ENCODE measurements at places on chromosomes 13 and 19. TPM values are rescaled to one million over a fixed set of nuclear protein-coding genes. Genes with fewer than 3 reads are reported as not detected.
A peak's percentile ranks its signal among the peaks of the same experiment; 100 is the strongest.

CYP2A7 gene
- not detected for total RNA-seq

DNA sequence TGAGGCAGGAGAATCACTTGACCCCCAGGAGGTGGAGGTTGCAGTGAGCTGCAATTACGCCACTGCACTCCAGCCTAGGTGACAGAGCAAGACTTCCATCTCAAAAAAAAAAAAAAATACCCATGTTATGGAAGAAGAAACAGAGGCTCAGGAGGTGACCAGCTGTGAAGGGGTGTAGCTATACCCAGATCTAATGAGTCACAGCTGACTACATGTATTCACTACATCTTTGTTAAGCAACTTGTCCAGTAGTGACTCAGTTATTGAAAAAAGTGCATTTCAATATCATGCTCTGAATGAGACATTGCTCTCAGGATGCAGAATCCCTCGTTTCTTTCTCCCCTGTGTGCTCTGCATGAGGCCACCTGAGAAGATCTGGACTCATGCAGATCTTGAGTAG, 16.1 kb upstream of the SPART start:
- DNase-seq, result no peak

GRCh38 chr19:4537953-4538600, 1.8 kb downstream of the LRG1 start:
- DNase-seq, result no peak

SLC1A6 gene
- total RNA-seq, result not detected

- no peak for DNase-seq
These were observed 784 bp downstream of the BCL3 start for GRCh38 chr19:44749292-44749691.

DNA sequence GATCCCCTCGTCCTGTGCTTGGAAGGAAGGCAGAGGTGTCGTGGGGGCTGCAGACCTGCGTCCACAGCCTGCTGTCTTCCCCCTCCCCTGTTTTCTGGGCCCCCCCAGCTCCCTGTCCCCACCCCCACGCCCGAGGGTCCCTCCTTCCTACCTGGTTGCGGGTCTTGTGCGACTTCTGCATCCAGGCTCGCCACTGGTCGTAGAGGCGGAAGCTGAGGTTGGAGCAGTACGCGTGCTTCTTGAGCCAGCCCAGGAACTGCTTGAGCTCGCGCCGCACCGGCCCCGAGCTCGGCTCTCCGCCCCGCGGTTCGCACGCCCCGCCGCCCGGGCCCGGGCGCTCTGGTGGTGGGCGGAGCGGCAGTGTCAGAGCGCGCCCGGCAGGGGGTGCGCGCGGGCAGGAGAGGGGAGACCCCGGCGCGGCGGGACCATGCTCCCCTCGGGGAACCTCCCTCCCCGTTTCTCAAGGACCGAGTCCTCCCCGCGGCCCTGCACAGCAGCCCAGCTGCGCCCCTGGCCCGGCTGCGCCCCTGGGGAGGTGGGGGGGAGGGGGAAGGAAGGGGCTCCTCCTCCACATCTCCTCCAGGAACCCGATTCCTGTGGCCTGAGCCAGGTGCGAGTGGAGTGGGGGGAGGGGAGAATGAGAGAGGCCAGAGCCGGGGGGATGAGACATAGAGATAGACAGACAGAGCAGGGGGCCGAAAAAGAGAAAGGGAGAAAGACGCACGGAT, 5.7 kb downstream of the REX1BD start:
- DNase-seq, result peak; percentile 66

CEACAM6 gene
- total RNA-seq, result 0.15 TPM

DNA sequence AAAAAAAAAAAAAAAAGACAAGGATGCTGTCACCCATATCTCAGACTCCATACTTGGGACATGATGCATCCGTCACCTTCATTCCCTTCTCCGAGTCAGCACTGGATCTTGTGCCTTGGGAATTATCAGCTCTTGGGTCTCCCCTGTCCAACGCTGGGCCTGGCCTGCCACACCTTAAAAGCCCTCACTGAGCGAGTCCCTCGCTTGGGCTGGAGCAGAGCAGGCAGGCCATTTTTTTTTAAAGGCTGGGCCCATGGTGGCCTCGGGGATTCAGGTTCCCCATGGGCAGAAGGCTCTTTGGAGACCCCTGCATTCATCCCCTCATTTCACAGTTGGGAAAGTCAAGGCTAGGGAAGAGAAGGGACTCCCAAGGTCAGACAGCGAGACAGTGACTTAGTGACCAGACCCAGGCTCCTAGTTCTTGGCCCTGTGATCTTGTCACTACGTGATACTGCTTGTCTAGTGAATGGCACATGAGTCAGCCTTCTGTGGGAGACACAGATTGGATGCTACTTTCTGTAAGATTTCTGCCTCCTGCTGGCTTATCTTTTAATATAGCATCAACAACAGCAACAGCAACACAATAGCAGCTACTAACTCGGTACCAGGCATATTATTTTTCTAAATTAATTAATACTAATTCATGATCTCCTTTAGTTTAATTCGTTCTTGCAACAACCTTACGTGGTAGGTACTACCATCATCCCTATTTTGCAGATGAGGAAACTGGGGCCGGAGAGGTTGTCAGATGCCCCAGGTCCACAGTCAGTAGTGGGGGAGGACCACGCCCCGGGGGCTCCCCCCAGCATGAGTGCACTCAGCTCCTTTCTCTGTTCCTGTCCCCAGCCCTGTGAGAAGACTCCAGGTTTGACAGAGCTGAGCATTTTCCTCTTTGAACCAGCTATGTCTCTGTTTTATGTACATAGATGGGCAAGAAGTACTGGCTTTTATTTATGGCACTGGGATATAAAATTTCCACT, 27.4 kb upstream of the ZNF536 start:
- no peak for DNase-seq

- DNase-seq, result no peak
These were observed 3.2 kb upstream of the POLR2E start for GRCh38 chr19:1098177-1099051.

GRCh38 chr13:67227131-67227983, 2.8 kb downstream of the PCDH9 start:
- DNase-seq, result no peak

DNA sequence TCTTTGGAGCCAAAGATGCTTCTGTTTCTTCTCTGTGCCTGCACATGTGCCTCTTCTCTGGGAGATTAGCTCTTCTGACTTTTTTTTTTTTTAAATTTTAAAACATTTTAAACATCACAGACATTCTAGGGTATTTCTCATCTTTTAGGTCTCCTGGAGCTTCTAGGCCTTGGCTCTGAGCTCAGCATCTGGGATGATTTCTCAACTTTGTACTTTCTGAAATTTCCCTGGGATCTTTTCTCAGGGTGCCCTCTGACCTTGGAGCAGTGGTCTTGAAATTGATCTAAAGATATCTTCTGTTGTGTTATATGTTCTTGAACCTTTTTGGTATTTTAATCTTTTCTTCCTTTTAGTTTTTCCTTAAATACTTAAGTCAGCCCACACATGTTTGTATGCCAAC, 6.2 kb downstream of the WASF3 start:
- no peak for DNase-seq

GRCh38 chr13:34361560-34361959, 543.6 kb downstream of the RFC3 start:
- DNase-seq, result no peak

DNA sequence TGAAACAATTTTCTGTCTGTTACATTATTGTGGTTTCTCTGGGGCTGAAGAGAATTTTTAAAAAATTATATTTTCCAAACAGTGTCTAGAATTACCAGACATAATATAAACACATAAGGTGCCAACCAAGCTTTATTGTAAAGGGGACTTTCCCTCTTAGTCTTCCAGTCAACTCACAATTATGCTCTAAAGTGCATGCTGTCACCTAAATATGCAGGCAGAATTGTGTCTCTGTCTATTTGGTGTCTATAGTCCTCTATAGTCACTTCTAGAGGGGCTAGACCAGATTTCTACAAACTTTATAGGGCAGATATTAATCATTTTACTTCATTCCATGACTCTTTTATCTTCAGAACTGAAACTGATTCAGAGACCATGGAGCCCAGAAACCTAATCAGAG, 12.8 kb downstream of the ZNF254 start:
- DNase-seq, result no peak

- DNase-seq, result peak; percentile 73
These were observed 73.9 kb upstream of the GPR183 start for GRCh38 chr13:99380921-99381645.

DNA sequence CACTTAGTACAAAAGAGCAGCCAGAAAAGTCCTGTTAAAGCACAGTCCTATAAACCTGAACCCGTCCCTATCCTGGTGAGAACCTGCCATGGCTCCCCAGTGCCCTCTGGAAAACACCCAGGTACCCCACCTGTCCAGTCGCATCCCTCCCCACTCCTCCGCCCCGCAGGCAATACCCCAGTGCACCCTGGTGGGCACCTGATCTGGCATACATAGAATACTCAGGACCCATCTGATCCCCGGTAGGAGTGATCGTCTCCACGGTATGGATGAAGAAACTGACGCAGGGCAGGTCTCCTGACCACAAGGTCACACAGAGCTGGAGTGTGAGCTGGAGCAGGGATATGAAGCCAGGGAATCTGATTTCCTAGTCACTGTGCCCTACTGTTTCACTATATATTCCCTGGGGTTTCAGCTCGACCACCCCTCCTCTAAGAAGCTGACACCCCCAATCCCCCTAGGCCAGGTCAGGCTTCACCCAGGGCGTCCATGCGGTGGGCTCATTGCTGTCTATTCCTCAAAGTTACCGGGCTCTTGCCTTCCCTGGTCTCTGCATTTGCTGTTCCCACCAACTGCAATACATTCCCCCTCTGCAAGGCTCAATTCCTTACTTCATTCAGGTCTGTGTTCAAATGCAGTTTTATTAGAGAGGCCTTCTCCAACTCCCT, 12.6 kb downstream of the FBXO46 start:
- DNase-seq, result no peak

DNA sequence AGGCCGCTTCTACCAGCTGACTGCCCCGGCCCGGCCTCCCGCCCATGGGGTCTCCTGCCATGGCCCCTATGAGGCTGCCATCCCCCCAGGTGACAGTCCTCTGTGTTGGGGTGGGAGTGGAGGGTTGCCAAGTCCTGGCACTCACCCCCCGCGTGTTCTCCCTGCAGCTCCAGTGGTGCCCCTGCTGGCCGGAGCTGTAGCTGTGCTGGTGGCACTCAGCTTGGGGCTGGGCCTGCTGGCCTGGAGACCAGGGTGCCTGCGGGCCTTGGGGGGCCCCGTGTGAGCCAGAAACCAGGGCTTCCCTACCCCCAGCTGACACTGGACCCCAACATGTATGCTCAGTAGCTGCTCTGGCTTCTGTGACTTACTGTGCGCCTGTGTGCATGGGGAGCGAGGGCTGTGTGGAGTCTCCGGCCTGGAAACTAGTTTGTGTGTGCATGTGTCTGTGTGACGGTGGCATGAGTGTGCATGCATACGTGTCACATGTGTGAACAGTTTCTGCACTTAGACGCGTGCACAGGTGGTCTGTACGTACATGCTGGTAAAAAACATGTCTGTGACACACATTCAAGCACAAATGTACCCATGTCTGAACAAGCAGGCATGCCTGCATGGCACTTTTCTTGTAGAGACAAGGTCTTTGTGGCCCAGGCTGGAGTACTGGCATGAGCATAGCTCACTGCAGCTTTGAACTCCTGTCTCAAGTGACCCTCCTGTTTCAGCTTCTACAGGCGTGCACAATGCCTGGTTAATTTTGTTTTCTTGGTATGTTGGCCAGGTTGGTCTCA, 4.9 kb downstream of the ACP4 start:
- no peak for DNase-seq

DNA sequence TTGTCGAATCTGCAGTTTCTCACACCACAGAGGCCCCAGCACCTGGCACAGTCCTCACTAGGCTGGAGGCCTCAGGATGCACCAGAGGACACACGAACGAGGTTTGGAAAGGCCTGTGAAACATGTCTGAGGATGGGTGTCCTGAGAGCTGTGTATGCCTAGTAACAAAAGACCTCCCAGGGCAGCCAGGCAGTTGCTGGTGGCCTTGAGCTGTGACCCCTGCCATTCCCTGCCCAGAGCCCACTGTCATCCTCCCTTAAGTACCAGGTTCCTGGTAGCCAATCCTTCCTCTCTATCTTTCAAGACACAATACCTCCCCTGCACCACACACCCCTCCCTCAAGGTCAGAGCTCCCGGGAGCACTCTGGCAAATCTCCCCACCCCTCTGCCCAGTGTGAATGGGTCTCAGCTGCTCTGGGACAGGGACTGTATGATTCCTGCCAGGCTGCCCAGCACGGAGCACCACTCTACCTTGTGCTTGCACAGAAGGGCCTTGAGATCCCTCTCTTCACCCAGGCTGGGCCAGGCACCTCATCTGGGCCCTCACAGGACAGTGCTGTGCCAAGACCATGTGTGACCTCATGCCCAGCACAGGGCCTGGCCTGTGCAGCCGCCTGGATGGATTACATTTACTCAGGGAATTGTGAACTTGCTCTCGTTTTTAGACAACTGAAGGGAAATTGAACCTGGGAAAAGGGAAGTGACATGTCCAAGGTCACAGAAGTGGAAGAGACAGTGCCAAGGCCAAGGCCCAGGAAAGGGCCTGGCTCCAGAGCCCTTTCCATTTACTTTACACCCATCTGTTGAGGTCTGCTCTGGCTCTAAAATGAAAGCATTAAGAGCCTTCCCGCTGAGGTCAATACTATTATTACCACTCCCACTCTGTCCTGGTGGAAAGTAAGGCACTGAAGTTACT, 2.2 kb downstream of the ZNF787 start:
- no peak for DNase-seq

DNA sequence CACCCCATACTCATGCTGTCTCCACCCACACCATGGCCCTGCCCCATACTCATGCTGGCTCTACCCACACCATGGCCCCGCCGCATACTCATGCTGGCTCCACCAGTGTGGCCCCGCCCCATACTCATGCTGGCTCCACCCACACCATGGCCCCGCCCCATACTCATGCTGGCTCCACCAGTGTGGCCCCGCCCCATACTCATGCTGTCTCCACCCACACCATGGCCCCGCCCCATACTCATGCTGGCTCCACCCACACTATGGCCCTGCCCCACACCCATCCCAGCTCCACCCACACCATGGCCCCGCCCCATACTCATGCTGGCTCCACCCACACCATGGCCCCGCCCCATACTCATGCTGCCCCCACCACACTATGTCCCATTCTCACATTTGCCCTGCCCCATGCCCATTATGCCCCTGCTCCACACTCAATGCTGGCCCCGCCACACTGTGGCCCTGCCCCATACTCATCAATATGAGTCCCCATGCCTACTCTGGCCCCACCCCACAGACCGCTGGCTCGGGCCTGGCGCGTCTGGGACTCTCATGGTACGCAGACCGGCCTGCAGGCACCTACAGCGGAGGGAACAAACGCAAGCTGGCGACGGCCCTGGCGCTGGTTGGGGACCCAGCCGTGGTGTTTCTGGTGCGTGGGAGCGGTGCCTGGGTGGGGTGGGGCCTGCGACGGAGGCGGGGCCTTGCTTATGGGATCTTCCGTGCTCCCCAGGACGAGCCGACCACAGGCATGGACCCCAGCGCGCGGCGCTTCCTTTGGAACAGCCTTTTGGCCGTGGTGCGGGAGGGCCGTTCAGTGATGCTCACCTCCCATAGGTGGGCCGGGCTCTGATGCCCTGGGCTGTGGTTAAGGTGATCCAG, 3.7 kb upstream of the ARHGAP45 start:
- peak; percentile 82 for DNase-seq

BCAM gene
- not detected for total RNA-seq

Data from naive thymus-derived CD4-positive, alpha-beta T cell (primary cell).